ENCODE measurements at places on chromosomes 3 and 15.
A peak's percentile ranks its signal among the peaks of the same experiment; 100 is the strongest.

DNA sequence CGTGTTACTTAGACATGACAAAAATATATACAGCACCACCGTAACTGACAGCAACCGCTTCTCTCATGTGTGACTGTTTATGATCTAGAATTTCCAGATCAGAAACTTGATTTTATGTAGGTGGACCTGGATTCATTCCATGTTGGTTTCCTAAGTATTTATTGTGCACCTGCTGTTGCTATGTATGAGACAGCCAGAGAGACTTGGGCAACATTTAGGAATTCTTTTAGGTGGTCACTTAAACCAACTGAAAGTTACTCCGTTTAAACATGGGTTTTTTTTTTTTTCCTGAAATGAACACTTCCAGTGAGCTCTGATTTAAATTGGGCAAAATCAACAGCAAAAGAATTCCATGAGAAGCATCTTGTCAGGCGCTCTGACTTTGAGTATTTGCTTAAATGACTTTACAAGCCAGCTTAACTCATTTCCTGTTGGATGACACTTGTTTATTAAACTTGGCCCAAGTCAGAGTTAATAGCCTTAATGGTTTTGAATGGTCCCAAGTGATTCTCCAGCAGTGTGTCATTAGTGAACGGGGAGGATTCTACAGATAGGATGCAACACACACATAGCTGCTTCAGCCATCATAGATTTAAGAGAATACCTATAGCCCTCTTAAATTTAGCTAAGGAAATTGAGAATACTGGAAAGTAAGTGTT, 31.8 kb downstream of the MITF start:
- no peak for DNase-seq

- no peak for DNase-seq
These were observed 297.1 kb upstream of the MME start for GRCh38 chr3:154783061-154783460.

- DNase-seq = no peak
These were observed 132.9 kb downstream of the RYR3 start for GRCh38 chr15:33443708-33444107.

DNA sequence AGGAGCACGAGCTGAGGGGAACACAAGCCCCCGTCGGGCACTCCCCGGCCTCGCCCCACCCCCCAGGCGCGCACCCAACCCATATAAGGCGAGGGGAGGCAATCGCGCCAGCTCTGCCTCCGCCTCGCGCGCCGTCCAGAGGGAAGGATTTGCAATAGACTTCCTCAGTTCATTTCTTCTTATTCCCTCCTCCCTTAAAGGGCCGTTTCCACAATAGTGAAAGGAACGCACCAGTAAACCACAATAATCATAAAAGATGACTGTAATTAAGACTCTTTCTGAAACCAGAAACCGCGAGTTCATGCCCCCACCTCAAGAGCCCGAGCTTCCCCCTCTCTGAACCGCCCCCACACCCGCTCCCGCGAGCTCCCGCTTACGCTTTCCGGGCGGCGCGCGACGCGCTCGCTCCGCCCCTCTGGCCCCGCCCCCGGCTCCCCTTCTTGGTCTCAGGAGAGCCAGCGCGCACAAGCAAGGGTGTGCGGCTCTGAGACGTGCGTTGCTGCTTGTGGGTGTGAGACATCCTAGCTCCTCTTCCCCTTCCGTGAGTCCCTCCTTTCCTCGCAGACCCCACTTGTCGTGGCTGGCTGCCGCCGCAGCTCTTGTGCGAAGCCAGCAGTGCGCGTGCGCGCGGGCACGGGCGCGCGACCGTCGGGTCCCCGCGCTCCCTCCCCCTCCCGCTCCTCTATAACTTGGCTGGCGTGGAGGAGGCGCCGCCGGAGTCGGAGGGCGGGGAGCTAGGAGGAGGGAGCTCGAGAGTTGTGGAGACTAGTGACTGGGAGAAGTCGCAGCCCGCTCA, at the start of gene DIPK2A:
Gene DIPK2A (plus strand): TSS at position 465 of the 796 bp plus-strand sequence. CDS start 510 bp downstream, outside the sequence.
- peak; percentile 80 for DNase-seq

GRCh38 chr3:148816981-148817525, 10.6 kb upstream of the CPB1 start:
- DNase-seq = no peak

GRCh38 chr3:48157950-48158376, 30.3 kb downstream of the CDC25A start:
- DNase-seq = no peak

Data from stimulated activated CD8-positive, alpha-beta memory T cell treated with anti-CD3 and anti-CD28 coated beads, Interleukin-7, amount 100 ng/mL, for 1 hour (primary cell).